Ovary (tissue), 10 donors: ENCODE measurements at places on chromosomes 3 and 15. TPM values are rescaled to one million over a fixed set of nuclear protein-coding genes. Genes with fewer than 3 reads are reported as not detected.

DNA sequence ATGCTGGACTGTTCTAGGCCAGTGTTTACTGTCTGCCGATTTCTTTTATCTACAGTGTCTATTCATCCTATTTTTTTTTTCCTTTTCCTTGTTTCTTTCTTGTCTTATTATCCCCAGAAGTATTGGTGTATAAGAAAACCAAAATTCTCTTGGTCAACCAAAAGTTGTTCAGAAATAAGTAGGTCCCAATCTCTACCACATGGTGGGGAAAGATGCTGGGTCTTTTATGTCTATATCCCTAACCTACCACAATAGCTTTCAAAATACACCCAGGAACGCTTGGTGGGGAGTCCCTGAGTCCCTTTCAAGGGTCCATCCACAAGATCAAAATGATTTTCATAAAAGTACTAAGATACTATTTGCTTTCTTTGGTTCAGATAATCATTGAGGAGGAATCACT, 225.6 kb downstream of the CLSTN2 start:
- DNase-seq: no peak

Gene LOXL1
- total RNA-seq: 33.8 TPM

DNA sequence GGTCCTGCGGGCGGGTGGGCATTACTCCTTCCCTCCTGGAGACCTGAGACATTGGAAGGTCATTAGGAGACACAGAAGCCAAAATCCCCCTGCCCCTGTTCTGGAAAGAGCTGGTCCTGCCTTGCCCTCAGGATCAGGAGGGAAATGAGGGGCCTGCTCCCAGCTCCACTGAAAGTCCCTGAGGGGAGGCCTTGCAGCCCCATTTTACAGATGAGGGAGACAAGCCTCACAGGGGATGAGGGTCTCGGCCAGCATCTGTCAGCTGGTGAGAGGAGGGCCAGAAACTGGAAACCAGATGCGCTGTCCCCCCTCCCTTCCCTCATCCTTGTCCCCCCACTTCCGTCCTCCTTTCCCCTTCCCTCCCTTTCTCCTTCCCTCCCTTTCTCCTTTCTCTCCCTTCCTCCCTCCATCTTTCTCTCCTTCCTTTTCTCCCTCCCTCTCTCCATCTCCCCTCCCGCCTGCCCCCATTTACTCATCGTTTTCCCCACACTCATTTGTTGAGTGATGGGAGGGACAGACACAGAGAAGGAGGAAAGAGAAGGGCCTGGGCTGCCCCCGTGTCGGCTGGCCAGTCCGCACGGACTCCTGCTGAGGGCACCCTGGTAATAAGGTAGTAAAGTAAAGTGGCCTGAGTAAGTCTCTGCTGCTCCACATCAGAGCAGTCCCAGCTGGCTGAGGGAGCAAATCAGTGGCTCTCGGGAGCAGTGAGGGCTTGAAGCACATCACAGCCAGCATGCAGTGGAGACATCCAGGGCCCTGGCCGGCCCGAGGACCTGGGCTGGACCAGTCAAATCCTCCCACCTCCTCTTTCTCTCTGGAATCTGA, 112.4 kb upstream of the ALDH1A3 start:
- no peak for DNase-seq

- no peak for DNase-seq
These were observed 36.5 kb downstream of the GNB4 start for GRCh38 chr3:179414804-179415203.

DNA sequence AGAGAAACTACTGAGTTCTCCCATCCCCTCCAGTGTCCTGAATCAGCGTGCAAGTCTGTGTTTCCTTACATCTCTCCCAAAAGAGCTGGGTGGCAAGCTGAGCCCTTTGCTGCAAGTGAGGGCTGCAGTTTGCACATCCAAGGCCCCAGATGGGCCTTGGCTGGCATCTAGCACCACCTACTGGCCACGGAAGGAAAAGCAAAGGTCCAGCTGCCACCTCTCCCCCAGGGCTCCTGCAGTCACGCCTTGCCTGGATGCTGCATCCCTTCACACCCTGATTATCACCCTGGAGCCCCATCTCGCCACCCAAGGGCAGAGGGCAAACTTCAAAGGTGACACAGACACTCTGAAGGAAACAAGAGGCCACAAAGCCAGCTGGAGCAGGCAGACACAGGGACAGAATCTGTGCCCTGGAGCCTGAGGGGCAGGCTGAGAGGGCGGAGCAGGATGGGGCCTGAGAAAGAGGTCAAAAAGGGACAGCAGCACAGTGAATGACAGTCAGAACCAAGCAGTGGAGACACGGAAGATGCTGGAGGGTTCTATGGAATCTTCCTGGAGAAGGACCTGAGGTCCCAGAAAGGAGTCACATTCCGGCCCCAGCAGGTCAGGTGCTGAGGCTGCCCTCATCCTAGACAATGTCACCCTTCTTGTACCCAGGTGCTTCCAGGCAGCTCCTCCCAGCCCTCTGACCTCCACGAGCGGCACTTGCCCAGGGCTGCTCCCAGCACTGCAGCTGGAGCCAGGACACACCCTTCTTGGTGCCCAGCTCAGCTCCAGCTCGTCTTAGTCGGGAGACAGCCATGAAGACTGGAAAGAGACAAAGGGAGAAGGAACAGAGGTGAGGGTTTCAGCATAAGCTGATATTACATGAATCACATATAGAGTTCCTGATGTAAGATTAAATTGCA, 18.3 kb upstream of the NTRK3 start:
- DNase-seq: peak; percentile 35

DNA sequence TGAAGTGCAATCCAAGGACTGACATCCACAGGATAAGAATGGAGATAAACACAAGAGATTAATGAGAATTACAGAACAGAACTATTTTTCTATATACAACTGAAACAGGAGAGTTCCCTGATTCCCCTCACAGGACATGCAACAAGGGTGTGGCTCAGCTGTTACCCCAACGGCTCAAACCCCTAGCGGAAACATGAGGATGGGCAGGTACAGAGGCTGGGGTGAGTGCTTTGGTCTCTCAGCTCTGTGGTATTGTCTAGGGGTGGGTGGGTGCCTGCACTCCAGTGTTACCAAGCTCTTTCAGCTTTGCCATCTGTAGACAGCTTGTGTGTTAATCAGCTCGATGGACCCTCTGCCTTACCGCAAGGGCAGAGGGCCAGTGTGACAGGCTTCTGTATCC, 17.8 kb upstream of the LRIG1 start:
- no peak for DNase-seq

Gene RBP2
- total RNA-seq: not detected

DNA sequence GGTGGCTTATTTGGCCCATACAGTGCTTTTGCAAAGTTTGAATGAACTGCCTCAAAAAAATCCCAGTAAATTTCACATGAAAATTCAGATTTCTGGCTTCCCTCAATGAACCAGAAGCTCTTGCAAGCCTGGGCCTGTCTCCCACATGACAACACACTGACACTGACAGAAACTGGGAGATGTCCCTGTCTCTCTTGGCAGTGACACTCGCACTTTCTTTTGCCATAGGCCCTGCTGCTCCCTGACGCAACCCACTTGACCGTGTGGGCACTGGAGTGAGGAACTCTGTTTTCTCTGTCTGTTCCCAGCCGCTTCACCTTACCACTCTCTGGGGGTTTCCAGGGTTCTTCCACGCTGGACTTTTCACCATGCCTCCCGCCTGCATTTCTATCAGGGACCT, 524.5 kb downstream of the SHQ1 start:
- DNase-seq: no peak

Gene COLQ
- total RNA-seq: 4.7 TPM

GRCh38 chr15:57235873-57236272, 140.4 kb upstream of the CGNL1 start:
- no peak for DNase-seq

DNA sequence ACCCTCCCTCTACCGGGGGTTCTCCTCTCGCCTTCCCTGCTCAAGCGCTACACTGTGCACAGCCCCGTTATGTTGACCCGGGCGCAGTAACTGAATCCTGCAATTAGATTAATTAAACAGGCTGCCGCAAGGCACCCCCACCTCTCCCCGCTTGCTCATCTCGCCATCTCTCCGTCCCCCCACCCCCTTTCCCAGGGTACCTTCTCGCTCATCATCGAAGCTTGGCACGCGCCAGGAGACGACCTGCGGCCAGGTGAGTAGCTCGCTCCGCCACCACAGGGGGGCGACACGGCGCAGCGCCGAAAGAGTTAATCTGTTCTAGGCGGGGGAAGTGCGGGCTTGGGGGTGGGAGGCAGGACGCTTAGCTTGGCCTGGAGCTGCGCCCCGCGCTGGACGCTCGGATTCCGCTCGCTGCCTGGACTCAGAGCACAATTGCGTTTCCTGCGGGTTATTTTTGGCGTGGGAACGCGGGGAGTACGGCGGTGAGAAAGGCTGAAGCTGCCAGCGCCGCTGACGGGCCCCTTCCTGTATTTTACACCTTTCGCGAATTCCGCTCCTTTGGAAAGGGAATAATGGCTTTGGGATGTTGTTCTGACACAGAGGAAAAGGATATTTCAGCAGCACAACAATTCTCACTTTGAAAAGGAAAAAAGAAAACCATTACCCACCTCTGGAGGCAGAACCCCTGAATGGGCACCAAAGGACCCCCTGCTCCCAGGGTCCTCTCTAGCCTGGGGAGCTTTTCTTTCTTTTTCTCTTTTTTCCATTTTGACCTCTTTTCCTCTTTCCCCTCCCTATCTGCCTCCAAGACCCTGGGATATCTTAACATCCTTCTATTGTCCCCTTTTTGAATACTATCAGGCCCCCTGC, 1.5 kb downstream of the DLL4 start:
- DNase-seq: no peak

GRCh38 chr3:8653800-8654408, 9.3 kb upstream of the SSUH2 start:
- DNase-seq: no peak

DNA sequence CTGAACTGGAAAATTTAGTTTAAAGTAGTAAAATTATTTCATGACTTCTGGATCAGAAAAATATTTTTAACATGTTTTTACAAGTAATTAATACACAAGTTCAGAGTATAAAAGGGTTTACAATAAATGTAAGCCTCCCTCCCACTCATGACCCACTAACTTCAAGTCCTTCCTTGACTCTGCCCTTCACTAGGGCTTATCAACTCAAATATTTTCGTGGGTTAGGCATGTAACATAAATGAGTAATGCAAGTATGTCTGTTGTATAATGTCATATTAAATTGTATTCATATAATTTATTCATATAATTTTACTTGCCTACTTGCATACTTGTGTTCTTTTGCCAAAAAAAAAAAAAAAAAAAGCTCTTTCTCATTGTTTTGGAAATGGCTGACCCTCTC, 3.4 kb upstream of the OPA1 start:
- no peak for DNase-seq

DNA sequence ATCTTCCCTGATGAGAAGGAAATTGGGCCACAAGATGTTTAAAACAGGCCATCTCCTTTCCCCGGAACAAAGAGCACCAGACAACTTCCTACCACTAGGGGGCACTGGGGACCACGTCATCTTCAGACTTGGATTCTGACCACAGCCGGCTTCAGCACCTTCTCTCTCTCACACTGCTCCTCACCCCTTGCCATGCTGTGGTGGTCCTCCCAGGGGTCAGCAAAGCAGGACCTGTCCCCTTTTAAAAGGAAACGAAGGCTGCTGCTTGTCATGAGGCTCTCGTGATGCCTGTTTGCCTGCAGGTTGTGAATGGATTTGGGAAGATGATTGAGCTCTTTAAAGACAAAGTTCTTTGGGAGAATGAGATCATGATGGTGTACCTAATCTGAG, 16.2 kb downstream of the RFT1 start:
- peak; percentile 75 for DNase-seq
